ENCODE measurements at places on chromosomes 12 and 14. TPM values are rescaled to one million over a fixed set of nuclear protein-coding genes. Genes with fewer than 3 reads are reported as not detected.

Gene CLEC4C
- total RNA-seq = not detected

Gene PPM1H
- total RNA-seq = 2.3 TPM

Gene IFNG
- not detected for total RNA-seq

Gene SMIM41
- 0.43 TPM for total RNA-seq

Gene LRRC43
- total RNA-seq = 1.7 TPM

Gene PAPOLA
- 148 TPM for total RNA-seq

Gene SSTR1
- total RNA-seq = 57.9 TPM

Gene KLRK1
- total RNA-seq = not detected

Gene GPD1
- total RNA-seq = under 0.01 TPM

Gene PLCZ1
- total RNA-seq = not detected

Gene LHX5
- total RNA-seq = not detected
